PC-3 (cell line): ENCODE measurements at places on chromosomes 3 and 15. TPM values are rescaled to one million over a fixed set of nuclear protein-coding genes. Genes with fewer than 3 reads are reported as not detected.
A peak's percentile ranks its signal among the peaks of the same experiment; 100 is the strongest.

Gene MOBP
- not detected in 2 replicates for total RNA-seq

Gene ADCY5
- total RNA-seq = not detected in 2 replicates

DNA sequence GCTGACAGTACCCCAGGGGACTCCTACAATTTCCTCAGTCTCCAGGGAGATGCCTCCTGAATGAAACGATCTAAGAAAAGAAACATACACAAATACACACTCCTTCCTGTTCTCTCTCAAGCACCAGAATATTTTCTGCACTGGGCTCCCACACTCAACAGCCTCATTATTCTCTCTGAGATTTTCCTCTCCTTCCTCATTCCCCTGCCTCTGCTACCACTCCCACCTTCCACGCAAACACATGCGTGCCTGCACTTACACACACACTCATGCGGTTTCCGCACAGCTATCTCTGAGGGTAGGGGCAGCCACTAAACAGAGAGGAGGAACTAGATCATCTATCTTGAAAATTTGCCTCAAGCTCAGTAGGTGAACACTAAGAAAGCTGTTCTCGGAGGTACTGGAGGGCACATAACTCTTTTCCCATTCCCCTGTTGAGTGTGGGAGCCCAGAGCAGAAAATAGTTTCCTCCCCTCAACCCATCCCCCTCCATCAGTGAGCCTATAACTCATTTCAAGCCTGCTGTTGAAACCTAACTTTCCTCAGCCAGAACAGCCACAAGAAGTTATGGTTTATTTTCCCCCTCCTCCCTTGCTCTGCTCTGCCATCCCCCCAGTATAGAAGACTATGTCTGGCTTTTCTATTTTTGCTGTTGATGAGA lies 30.5 kb upstream of the TIPARP start:
- DNase-seq = no peak

Gene EFCAB12
- 0.04 and 0.12 TPM in 2 replicates for total RNA-seq

DNA sequence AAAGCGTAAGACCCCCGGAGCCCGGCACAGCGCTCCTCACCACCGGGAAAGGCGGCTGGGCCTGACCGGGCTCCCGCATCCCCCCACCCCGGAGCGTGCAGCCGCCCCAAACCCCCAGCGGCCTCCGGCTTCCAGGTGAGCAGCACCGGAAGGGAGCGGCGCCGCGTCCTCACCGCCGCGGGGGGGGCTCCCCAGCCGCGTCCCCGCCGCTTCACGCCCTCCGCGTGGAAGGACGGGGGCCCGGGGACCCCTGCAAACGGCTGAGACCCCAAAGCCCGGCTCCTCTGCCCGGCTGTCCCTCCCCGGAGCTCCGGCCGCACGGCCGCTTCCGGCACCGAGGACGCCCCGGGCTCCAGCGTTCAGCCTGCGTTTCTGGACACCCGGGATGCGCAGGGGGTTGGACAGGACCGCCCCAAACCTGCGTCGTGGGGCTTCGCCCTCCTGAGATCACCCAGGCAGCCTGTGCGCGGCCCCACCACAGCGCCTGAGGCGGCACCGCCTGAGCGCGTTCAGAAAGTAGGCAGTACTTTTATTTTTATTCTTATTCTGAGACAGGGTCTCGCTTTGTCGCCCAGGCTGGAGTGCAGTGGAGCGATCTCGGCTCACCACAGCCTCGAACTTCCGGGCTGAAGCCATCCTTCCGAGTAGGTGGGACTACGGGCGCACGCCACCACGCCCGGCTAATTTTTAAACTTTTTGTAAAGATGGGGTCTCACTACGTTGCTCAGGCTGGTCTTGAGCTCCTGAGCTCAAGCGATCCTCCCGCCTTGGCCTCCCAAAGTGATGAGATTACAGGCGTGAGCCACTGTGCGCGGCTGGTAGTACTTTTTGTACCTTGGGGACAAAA lies 51.6 kb upstream of the BLM start:
- peak; percentile 65 for DNase-seq

DNA sequence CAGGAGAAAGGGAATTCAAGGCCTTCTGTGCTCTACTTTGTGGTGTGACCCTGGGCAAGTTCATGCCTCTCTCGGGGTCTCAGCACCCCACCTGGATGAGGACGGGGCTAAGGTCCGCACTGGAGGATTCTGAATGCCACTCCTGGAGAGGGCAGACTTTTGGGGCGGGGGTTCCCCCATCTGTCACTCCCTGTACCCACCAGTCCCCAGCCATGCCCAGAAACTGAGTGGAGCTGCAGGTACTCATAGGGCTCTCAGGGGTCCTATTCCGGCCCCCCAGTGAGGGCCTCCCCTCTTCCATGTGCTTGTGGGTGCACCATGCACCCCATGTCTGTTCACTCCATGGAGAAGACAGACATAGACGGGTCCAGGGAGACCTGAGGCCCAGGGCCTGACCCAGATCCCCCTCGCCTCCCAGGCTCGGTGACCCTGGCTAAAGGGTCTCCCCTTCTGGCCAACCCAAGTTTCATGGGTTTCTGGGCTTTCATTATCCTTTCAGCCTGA lies 26.0 kb downstream of the ACSBG1 start:
- no peak for DNase-seq

GRCh38 chr3:35641920-35642527 lies 2.7 kb downstream of the ARPP21 start:
- DNase-seq = no peak

DNA sequence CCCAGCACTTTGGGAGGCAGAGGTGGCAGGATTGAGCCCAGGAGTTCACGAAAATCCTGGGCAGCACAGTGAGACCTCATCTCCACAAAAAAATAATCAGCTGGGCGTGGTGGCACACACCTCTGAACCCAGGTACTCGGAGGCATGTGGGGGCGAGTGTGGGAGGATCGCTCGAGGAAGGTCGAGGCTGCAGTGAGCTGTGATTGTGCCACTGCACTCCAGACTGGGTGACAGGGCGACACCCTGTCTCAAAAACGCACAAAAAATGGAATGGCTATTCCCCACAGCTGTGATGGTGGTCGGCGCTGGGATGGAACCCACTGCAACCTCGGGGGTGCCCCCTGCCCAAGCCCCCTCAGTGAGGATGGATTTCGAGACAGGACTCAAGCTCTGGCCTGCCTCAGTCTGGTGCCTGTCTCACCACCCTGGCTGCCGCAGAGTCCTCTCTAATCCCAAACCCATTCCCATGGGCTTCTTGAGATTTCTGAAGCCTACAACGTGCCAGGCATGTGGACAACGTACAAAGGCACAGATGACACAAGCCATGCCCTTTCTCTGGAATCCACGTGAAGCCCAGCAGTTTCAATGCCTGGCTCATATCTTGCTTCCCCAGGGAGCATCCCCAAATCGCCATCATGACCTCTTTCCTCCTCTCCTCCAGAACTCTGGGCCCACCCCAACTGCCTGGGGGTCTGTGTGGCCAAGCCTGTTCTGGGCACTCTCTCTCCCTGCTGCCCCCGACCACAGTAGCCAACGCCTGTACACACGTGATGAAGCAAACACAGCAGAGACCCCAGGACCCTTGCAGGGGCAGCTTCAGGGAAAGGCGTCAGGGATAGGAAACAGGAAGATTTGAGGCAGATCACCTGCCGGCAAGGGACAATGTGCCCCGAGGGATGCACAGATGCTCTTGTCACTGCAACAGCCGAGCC lies 32.4 kb downstream of the ADAMTS17 start:
- no peak for DNase-seq

DNA sequence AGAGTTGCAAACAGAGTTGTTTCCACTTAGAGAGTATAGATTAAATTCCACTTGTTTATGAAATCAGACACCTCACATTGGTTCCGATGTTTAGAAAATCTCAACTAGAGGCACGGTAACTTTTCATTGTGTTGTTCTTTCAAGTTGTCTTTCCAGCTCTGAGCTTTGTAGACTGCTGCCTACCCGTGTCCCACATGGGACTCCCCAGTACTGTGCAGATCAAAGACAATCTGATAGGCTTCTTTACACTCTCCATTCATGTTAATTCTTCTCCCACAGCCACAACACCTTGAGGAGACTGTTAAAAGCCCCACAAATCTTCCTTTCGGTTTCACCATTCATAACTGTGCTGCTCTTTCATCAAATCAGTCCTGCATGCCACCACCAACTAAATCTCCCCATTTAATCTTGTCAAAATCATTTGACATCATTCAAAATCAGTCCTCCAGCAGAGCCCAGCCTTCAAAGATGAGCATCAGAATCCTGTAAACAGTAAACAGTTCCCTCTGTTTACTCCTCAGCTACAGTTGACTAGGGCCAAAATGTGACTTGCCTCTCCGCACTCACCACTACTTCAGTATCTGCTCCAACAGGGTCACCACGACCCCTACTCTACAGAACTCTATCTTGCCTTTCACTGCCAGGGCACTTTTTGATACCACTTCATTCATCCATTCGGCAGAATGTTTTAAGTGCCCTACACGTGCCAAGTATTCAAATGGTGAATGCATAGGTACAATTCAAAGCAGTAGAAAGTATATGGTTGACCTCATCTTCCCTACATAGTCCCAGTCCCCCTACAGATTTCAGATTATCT lies 8.3 kb downstream of the ANXA2 start:
- no peak for DNase-seq

- no peak for DNase-seq
Observed at GRCh38 chr15:38972831-38973230, 408.2 kb upstream of the RASGRP1 start.

DNA sequence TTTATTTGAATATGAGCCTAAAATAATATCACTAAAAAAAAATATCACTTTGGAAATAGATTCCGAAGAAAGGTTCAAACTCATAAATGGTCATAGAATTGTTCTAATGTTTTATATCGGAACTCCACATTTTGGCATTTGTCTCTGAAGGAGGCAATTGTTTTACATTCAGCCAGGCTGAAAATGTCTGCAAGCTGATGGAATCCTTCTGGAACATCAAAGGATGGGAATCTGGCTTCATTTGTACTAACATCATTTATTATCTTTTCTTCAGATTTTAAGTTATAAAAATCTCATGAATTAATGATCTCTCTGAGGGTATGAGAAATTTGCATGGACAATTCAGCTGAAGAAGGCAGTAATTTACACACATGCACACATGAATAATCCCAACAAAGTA lies 251.4 kb upstream of the RGMA start:
- DNase-seq = no peak

Gene GOLGA6A
- total RNA-seq = not detected in 2 replicates

Gene MINAR1
- total RNA-seq = 0.22 and 0.63 TPM in 2 replicates
